ENCODE measurements at places on chromosomes 7 and 10. TPM values are rescaled to one million over a fixed set of nuclear protein-coding genes. Genes with fewer than 3 reads are reported as not detected.
A peak's percentile ranks its signal among the peaks of the same experiment; 100 is the strongest.

DNA sequence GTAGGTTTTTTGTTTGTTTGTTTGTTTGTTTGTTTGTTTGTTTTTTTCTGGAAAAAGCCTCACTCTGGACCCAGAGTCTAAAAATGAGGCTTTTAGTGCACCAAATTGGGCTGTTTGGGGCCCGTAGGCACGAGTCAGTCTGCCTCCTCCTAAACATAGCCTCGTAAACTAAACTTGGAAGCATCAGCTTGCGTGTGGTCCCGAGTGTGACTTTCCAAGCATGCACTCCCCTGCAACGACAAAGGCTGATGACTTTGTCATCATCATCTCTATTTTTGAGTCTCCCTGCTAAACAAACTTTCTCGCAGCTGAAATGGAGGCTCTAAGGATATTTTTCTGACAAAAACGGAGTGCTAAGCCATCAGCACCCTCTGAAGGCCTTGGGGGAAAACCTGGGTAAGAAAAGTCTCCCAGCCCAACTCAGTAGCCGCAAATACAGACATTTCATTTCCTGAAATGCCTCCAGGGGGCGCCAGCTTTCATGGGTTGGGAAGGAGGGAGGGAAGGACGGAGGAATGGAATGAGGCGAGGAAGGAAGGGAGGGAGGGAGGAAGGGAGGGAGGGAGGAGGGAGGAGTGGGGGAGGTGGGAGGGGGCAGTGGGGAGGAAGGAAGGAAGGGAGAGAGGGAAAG lies 245.9 kb downstream of the KCNMA1 start:
- DNase-seq, result peak; percentile 91

- DNase-seq, result no peak
Observed at GRCh38 chr10:34706147-34706546, 108.9 kb downstream of the PARD3 start.

The MEIG1 gene
- total RNA-seq, result not detected

GRCh38 chr10:108836362-108836761 lies 1086.9 kb downstream of the XPNPEP1 start:
- DNase-seq, result no peak

The FZD1 gene
- 6.2 TPM for total RNA-seq

All from HT1080 (cell line).